Pancreas (tissue), 10 donors: ENCODE measurements at places on chromosomes 4 and X. TPM values are rescaled to one million over a fixed set of nuclear protein-coding genes. Genes with fewer than 3 reads are reported as not detected.
A peak's percentile ranks its signal among the peaks of the same experiment; 100 is the strongest.

- H3K36me3 ChIP-seq: no peaks in the 10 kb centered on the region
- no peak for DNase-seq
- no peaks in the 10 kb centered on the region for H3K4me1 ChIP-seq
Observed at GRCh38 chr4:125400756-125401155, 86.0 kb downstream of the FAT4 start.

DNA sequence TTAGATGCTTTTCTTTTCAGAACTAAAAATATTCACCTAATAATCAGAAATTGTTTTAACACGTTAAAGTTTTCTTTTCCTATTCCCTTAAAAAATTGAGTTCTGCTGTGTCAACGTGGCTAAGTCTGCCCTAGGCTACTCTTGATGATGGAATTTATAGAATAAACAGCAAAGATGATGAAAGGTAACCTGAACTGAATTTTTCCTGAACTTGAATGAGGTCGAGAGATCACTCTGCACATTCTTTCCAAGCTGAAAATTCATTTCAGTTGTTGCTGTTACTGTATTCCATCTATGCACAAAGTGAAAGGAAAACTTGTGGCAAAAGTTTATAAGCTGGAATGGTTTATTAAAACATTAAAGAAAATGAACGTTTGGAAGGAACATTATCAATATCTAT, 245.9 kb upstream of the GIMD1 start:
- H3K4me1 ChIP-seq: no peaks in the 10 kb centered on the region
- DNase-seq: no peak
- no peaks in the 10 kb centered on the region for H3K36me3 ChIP-seq
- no peak overlapping the region for H3K27ac ChIP-seq
- H3K4me3 ChIP-seq: no peak overlapping the region

- no peaks in the 10 kb centered on the region for H3K27me3 ChIP-seq
- no peak overlapping the region for H3K27ac ChIP-seq
- H3K4me1 ChIP-seq: no peaks in the 10 kb centered on the region
- H3K4me3 ChIP-seq: no peak overlapping the region
- H3K36me3 ChIP-seq: no peaks in the 10 kb centered on the region
Observed at GRCh38 chr4:55154290-55154880, 29.0 kb upstream of the KDR start.

Gene USP17L13
- not detected for total RNA-seq

GRCh38 chr4:11365039-11365438, 63.7 kb downstream of the HS3ST1 start:
- H3K4me3 ChIP-seq: no peak overlapping the region
- H3K4me1 ChIP-seq: no peaks in the 10 kb centered on the region
- DNase-seq: no peak
- no peaks in the 10 kb centered on the region for H3K27me3 ChIP-seq

DNA sequence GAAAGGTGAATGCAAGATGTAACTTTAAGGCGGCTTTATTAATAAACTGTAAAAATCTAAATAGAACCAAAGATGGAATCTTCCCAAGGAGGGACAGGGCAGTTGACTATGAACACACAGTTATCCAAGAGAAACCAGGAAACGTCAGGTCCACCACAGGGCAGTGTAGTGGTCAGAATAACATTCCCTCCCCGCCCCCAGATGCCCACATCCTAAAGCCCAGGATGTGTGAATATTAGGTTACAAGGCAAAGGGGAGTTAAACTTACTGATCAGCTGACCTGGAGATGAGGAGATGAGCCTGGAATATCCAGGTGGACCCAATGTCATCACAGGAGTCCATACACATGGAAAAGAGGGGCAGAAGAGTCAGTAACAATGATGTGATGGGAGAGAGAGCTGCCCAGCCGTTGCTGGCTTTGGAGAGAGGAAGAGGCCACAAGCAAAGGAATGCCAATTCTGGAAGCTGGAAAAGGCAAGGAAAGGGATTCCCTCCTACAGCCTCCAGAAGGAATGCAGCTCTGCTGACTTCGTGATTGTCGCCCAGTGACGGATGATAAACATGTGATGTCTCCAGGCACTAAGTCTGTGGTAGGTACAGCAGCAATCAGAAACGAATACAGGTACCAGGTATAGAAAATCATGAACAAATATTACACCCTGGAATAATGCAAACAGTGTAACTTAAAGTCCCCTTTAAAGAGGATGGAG, 5.2 kb downstream of the SH3KBP1 start:
- H3K36me3 ChIP-seq: no peaks in the 10 kb centered on the region
- no peaks in the 10 kb centered on the region for H3K27me3 ChIP-seq
- H3K4me3 ChIP-seq: no peak overlapping the region
- no peak overlapping the region for H3K27ac ChIP-seq
- no peak for DNase-seq

DNA sequence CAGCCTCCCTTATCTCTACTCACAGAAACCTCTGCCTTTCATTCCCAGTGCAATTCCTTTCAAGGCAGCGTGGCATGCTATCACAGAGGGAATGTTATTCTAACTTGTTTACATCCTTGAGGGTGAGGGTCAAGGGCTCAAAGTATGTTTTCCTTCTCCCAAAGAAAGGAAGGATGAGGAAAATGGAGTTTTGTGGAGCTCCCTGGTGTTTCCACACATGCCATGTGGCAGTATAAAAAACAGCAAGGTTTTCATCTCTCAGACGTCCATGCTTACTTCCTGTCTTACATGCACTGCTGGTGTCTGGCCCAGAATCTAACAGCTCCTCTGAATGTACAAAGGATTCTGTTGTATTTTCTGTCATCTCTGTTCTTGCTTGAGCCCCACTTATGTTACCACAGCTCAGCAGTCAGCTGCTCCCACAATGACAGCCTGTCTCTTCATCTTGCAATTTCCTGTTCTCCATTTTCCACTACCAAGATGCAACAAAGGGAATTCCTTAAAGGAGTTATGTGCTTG, 128.0 kb downstream of the SNCA start:
- no peaks in the 10 kb centered on the region for H3K4me1 ChIP-seq
- no peak overlapping the region for H3K27ac ChIP-seq
- H3K4me3 ChIP-seq: no peak overlapping the region
- DNase-seq: no peak
- H3K27me3 ChIP-seq: no peaks in the 10 kb centered on the region
- no peaks in the 10 kb centered on the region for H3K36me3 ChIP-seq

Gene GAB3
- total RNA-seq: 4.0 TPM

Gene ARAP2
- total RNA-seq: 8.0 TPM

- H3K27ac ChIP-seq: no peak overlapping the region
- peaks cover 20% of the 10 kb centered on the region for H3K36me3 ChIP-seq
- H3K4me1 ChIP-seq: no peaks in the 10 kb centered on the region
- H3K4me3 ChIP-seq: no peak overlapping the region
- no peaks in the 10 kb centered on the region for H3K27me3 ChIP-seq
- peak; percentile 78 for DNase-seq
Observed at GRCh38 chrX:153947009-153947769, 2.7 kb upstream of the RENBP start.

DNA sequence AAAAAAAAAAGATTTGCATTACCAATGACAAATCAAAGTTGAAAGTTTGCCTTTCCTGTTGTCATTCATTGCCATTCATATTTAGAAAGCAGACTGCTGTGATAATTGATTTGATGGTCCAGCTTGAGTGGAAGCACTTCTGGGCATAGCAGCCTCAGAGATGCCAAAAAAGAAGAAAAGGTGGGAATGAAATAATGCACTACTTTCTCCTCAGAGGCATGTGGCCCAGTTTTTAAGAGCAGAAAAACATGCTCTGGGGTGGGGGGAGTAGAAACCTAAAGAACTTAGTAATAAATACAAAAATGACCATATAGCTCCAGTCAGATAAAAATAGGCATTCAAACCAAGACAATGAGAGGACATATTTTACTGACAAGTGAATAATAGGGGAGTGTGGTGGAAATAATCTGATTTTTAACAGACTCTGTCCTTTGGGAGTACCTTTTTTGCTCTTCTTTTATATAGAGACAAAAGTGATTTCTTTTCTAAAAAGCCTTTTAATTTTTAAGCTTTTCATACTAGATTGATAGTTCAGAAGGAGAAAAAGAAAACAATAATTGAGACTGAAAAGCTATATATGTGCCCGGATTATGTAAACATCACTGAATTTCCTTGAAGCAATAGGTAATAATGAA, 599.1 kb downstream of the RPA4 start:
- H3K36me3 ChIP-seq: no peaks in the 10 kb centered on the region
- H3K27me3 ChIP-seq: no peaks in the 10 kb centered on the region
- H3K4me3 ChIP-seq: no peak overlapping the region
- H3K4me1 ChIP-seq: no peaks in the 10 kb centered on the region

Gene FAAH2
- total RNA-seq: 19.5 TPM

DNA sequence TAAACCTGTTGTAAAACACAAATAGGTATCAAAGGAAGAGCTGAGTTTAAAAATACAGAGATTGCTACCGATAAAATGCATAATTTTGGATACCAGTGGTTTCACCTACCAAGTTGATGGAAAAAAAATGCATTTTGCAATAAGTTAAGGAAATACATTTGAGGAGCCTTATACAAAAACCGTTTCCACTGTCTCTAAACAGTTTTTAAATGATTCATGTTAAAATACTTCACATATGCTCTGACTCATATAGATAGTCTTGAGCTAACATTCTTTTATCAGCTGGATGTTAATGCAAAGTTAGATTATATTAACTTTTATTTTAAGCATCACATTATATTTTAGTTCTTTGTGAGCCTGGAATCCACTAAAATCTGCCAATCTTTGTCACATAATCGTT, 50.6 kb upstream of the ANKRD17 start:
- H3K4me3 ChIP-seq: no peak overlapping the region
- H3K27ac ChIP-seq: no peak overlapping the region
- no peaks in the 10 kb centered on the region for H3K36me3 ChIP-seq
- no peak for DNase-seq
- no peaks in the 10 kb centered on the region for H3K27me3 ChIP-seq
- H3K4me1 ChIP-seq: no peaks in the 10 kb centered on the region

DNA sequence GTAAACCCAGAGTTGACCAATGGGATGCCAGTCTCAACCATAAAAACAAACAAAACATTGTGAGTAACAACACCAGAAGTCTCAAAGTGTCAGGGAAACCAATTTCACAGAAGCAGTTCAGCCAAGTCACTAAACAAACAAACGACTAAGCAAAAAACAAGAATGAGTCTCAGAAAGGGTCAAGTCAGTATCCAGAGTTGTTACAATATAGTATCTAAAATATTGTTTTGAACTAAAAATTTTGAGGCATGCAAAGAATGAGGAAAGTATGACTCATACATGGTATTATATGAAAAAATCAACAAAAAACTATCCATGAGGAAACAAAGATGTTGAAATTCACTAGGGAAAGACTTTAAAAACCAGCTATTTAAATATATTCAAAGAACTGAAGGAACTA, 70.6 kb downstream of the AR start:
- H3K36me3 ChIP-seq: no peaks in the 10 kb centered on the region
- H3K4me3 ChIP-seq: no peak overlapping the region
- no peaks in the 10 kb centered on the region for H3K4me1 ChIP-seq
- H3K27ac ChIP-seq: no peak overlapping the region
- DNase-seq: no peak

- H3K27me3 ChIP-seq: no peaks in the 10 kb centered on the region
- no peak for DNase-seq
- no peak overlapping the region for H3K4me3 ChIP-seq
- H3K27ac ChIP-seq: no peak overlapping the region
- no peaks in the 10 kb centered on the region for H3K4me1 ChIP-seq
Observed at GRCh38 chrX:137290011-137290410, 256.2 kb upstream of the GPR101 start.

Gene TMEM271
- 0.04 TPM for total RNA-seq

DNA sequence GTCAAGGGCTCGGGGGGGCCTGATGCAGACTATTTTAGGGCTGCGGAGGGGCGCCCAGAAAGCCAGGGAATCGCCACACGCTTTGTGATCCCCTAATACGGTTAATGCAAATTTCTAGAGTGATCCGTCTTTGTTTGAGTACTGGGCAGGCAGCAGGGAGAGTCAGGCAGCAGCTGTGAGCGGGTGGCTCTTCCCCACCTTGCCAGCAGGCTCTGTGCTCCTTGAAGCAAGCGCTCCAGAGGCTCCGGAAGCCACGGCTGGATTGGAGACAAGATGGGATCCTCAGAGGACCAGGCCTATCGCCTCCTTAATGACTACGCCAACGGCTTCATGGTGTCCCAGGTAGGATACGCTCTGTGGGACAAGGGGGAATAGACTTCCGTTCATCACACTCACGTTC, at the start of gene ASMT:
ASMT (plus strand) TSS at position 133 of the 400 bp plus-strand sequence; CDS start at position 274, 141 bp downstream.
- H3K27ac ChIP-seq: no peak within 1 kb of the TSS
- H3K4me1 ChIP-seq: no peaks in the 10 kb centered on the region
- no peaks in the 10 kb centered on the region for H3K36me3 ChIP-seq
- no peak for DNase-seq
- H3K4me3 ChIP-seq: no peak within 1 kb of the TSS
- H3K27me3 ChIP-seq: no peaks in the 10 kb centered on the region

- no peak overlapping the region for H3K27ac ChIP-seq
- H3K4me1 ChIP-seq: no peaks in the 10 kb centered on the region
- DNase-seq: no peak
- no peaks in the 10 kb centered on the region for H3K36me3 ChIP-seq
- no peaks in the 10 kb centered on the region for H3K27me3 ChIP-seq
Observed at GRCh38 chr4:28010577-28011240, 1150.1 kb downstream of the STIM2 start.

DNA sequence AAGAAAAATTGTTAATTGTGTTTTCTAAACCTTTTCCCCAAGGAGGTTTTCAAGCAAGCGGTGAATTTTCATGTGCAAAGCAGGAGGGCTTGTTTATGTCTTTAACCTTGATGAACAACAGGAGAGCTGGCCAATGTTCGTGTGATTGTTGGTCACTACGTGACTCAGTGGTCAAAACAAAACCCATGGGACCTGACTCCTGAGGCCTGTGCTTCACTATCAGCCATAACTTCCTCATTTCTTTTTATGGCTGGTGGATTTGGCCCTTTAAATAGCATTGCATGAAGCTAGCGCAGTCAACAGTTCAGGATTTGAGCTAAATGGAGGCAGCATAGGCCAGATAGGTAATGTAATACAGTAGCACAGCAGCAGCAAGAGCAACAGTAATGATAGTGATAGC, 80.5 kb downstream of the MID1IP1 start:
- no peak overlapping the region for H3K27ac ChIP-seq
- no peak for DNase-seq
- no peaks in the 10 kb centered on the region for H3K27me3 ChIP-seq
- H3K36me3 ChIP-seq: no peaks in the 10 kb centered on the region

DNA sequence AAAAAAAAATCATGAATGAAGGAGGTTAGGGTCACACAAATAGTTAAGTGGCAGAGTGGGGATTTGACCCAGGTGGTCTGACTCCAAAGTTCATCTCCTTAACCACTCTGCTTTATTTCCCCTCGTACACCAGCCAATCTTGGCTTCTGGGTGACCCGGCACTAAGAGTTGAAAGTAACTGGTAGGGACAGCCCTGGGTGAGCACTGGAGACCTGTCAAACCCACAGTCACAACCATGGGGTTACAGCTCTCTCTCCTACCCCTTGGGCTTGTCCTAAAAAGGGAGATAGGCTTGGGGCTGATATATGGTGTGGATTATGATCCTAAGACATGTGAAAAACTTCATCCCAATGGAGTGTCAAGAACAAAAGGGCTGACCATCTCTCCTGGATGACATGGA, 12.5 kb downstream of the IGFBP7 start:
- H3K36me3 ChIP-seq: no peaks in the 10 kb centered on the region
- no peak overlapping the region for H3K27ac ChIP-seq
- H3K27me3 ChIP-seq: no peaks in the 10 kb centered on the region
- no peak for DNase-seq

- H3K27ac ChIP-seq: peak overlapping the region; percentile 15
- peak; percentile 64 for DNase-seq
- no peaks in the 10 kb centered on the region for H3K27me3 ChIP-seq
- H3K4me3 ChIP-seq: no peak overlapping the region
Observed at GRCh38 chr4:143381189-143382118, 44.8 kb downstream of the GAB1 start.

Gene RGS12
- total RNA-seq: 8.7 TPM

GRCh38 chrX:133544778-133545177, 129.5 kb upstream of the GPC4 start:
- H3K4me1 ChIP-seq: no peaks in the 10 kb centered on the region
- H3K27me3 ChIP-seq: no peaks in the 10 kb centered on the region
- no peaks in the 10 kb centered on the region for H3K36me3 ChIP-seq
- H3K27ac ChIP-seq: no peak overlapping the region
- no peak overlapping the region for H3K4me3 ChIP-seq
